ENCODE measurements at places on chromosomes 4 and X.

DNA sequence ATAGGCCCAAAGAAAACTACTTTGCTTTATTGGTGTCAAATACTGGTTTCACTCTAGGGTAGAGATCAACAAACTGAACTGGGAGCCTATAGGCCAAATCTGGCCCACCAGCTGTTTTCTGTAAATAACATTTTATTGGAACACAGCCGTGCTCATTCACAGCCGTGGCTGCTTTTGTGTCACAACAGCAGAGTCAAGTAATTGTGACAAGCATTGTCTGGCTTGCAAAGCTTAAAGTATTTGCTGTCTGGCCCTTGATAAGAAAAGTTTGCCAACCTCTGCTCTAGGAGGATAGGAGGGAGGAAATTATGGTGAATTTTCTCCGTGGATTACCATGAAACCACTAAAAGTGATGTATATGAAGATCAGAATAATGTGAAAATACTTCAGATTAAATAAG, 53.4 kb downstream of the GPAT3 start:
- no peak for DNase-seq

DNA sequence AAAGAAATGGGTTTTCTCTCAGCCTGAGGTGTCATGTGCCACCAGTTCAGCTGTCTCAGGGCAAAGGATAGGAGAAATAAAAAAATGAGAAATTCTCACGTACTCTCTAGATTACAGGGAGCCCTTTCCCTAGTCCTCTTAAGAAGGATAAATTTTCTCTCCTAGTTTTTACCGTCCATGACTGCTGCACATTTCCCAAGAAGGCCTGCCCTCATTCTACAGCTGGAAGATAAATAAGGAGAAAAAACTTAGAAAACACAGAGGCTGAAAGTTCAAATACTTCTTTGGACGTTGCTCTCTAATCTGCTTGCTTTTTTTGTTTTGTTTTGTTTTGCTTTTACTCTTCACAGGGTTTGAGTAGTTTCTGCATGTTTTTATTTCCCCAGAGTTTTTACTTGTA, 211.9 kb downstream of the DCAF12L2 start:
- DNase-seq: no peak

DNA sequence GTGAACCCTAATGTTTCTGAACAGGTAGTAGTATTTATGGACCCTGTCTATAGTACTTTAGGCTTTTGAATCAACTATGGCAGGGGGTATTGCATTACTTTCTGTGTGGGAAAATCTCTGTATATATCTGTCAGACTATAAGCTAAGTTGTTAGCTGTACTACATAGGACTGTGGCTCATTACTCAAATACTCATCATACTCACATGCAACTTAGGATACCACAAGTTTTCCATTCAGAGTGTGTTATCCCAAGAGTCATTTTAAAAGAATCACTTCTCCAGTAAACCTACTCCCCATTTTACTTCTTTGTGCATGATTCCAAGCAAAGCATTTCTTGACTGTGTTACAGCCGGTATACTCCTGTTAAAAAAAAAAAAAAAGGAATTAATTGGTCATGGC, 95.6 kb downstream of the PHOX2B start:
- no peak for DNase-seq

DNA sequence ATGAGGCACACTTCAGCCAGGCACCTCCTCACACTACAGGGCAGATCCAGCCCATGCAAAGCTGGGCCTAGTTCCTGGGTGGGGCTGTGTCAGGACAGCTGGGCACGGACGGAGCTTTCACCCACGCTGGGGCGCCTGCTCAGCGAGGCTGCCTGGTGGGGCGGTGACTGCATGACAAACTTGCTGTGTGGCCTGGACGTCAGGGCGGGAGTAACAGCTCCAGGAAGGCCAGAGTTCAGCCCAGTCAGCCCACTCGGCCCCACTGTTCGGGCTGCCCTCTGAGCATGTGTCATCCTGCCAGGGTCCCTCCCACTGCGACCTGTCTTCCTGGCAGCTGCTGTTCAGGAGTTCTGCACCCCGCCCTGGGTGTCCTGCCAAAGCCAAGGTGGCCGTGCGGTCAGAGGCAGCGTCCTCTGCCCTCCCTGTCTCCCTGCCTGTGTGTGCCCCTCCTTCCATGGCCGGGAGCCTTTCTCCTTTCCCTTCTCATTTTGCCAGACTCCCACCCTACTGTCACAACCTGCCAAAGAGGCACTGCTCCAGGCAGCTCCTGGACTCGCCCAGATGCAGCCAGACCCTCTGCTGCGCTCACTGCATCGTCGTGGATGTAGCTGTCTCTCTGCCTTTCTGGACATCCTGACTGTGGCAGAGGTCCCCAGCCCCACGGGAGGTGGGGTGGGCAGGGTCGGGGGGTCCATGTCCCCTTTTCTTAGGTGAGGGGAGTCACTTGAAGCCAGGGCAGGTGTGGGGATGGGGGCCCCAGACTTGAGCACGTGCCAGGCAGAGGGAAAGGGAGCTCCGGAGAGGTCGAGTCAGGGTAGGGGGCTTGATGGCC, 33.0 kb upstream of the KIAA0232 start:
- DNase-seq: no peak

- peak; percentile 64 for DNase-seq
These were observed 114.5 kb downstream of the ADRA2C start for GRCh38 chr4:3880615-3881120.

DNA sequence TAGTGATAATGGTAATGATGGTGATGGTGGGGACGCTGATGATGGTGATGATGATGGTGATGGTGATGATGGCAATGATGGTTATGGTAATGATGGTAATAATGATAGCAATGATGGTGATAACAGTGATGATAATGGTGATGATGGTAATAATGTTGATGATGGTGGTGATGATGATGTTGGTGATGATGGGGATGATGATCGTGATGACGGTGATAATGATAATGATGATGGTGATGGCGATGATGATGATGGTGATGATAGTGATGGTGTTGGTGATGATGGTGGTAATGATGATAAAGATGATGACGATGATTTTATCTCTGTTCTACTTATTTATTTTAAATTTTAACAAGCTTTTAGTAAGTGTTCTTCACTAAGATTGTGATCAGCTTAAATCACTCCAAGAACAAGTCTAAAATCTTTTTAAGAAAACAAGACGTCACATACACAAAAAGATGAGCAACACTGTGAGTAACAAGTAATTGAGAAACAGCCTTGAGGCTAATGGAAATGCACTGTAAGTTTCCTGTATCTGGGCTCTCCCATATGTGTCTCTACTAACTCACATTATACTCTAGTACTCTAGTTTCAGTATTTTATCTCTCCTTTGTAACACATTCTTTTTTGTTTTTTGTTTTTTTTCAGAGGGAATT, 480.2 kb upstream of the PRKX start:
- DNase-seq: no peak

DNA sequence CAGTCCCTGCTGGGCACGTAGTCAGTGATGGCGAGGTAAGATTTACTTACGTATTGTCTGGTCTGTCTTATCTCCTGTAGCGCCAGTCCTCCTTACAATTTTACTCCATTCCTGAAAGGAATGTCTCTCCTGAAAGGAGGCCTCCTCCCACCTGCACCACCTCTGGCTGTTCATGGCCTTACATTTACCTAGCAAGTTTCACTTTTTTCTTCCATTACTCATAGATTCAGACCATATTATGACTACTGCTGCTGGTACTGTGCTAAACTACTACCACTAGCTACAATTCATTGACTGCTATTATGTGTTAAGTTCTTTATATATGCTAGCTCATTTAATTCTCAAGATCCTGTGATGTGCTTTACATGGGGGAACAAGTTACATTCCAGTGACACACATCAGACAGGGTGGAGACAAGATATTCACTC, 189.9 kb downstream of the BMPR1B start:
- no peak for DNase-seq

GRCh38 chrX:79631526-79631925, 264.4 kb upstream of the ITM2A start:
- DNase-seq: no peak

DNA sequence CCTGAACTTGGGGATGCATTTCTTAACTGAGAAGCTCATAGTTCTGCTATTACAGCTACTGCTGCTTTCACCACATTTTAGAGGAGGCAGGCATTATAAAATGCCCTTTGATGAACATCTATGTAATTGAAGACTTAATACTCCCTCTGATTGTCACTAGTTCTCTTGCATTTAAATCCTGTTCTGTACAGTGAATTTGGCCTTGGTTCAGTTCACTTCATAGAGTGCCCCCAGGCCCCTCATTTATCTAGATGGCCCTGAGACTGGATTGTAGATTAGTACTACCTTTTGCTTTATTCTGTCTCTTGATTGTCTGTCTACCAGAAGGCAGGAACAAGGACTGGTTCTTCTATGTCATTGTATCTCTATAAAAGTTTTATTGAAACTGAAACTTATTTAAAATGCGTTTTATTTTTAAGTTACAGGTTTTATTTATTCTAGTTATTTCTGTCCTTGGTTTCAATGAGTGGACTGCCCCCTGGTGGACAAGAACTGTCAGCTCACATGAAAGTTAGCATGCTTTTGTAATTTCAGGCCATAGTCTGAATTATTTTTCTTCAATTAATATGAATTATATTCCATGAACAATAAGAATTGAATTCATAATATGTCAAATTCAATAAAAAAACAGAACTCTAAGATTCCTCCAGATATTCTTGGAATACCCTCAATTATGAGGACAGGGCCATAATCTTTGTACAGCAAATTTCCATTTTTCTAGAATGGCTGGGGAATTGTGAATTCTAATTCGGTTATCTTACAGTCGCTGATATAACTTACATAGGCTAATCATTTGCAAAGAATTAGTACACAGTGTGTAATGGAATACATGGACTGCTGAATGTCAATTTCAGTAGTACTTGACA, 47.2 kb upstream of the TMEM33 start:
- peak; percentile 58 for DNase-seq

DNA sequence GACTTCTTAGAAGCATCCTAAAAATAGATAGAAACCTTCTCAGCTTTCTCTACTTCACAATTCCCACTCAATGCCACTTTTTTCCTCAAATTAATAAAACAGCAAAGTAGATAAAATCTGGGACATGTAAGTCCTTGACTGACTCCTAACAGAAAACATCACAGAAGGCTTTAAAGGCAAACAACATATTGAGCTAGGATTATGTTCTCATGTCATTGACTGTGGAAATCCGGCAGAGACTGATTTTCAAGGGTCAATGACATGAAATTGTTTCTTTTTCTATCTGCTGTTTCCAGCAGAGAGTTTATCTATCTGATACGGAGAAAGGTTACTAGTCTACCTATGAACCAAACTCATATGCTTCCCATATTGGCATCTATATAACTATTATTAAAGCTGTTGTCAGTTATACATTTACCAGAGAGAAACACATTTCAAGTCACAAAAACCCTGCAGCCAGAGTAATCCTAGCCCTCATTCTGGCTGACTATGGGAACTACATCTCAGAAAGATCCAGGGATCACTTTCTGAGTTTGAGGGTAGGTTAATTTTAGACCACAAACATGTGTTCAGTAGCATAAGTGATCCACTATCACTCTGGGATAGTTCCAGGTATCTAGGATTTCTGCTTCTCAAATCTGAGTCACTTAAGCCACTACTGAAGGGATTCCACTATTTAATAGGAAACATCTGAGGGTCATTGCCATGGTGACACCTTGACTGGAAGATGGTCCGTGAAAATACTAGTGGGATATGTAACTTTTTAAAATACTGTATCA, 147.6 kb downstream of the PPP3CA start:
- DNase-seq: no peak

GRCh38 chrX:132272826-132273225, 53.6 kb upstream of the RAP2C start:
- DNase-seq: no peak

DNA sequence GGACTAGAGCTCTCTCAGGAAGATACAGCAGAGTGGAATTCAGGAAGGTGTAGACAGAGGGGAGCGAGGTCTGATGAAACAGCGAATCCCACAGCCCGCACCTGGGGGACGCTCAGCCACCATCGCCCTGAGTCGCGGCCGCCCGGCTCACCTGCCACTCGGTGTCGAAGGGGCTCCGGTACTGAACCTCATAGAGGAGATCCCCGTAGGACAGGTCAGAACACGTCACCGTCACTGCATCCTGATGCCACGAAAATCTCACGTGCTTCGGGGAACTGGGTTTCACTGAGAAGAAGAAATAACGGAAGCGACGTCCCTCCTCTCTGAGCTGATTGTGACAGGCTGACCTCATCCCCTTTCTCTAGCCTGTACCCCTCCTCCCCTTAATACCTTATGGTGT, 10.2 kb downstream of the CRLF2 start:
- no peak for DNase-seq

DNA sequence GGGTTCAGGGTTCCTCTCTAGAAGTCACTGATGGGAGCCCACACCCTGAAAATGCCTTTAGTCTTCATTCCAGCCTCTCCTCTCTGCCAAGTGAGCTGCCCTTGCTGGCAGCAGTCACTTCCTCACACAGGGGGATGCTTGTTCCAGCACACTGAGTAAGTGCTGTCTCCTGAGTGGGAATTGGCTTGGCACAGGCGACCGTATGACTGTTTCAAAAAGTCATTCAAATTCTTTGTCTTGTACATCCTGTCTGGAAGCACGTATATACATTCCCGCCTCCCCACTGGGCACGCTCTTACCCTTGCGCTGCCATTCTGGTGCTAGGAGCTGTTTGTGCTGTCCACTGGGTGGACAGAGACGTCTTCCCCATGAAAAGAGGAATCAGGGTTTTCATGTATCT, 40.2 kb upstream of the CD99 start:
- DNase-seq: no peak

DNA sequence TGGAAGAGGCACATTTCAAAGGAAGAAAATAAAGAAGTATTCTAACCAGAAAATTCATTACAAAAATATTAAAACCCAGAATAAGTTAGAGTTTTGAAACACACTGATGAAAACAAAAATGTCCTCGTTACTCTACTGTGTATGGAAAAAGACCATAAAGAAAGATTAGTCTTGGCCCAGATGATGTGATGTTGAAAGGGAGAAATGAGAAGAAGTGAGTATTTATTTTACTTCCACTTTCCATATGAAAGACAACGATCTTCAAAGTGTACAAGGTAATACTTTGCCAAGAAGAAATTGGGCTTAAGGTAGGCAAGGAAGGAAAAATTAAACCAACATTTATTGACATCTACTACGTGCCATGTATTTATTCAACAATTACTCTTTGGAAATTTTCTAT, 48.6 kb upstream of the EMCN start:
- no peak for DNase-seq

- DNase-seq: peak; percentile 50
These were observed 20.3 kb downstream of the MEPE start for GRCh38 chr4:87853108-87853507.

DNA sequence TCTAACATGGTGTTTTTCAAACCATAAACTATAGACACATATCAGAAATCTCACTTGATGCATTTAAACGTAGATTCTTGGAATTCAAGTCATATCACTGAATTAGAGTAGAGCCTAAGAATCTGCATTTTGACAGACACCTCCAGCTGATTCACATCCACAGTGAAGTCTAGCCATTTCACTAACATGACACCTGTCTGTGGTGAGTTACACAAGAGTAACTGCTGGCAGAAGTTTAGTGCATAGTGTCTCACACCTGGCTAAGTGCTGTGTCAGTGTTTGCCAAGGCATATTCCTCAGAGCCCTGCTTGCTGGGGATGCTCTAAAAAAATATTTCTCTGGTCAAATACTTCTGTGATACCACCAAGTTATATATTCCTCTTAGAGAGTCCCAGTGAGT, 237.5 kb upstream of the DIAPH2 start:
- peak; percentile 49 for DNase-seq
